ENCODE measurements at places on chromosomes 3 and 15.
A peak's percentile ranks its signal among the peaks of the same experiment; 100 is the strongest.

DNA sequence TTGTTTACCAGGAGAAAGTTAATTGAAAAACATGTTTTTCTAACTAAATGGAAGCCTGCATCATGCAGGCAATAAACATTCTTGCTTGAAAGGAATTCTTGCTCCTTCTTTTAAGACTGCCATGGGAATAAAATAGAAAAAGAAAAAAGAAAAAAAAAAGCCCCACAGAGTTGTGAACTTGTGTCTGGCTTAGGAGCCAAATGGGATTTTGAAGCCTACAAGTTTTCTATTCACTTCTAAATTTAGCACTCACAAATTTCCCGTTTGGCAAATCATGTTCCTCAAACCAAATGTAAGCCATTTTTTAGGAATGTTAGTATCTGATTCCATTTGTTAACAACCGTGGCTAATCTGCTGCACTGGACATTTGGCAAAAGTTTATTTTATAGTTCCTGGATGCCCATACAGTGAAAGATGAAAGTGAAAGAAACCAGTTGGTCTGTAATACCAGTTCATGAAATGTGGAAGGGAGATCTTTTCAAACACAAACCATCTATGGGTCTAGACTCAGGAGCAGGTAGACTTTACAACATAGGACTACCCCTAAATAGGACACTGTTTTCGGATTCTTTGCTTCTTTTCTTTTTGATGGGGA lies 133.8 kb upstream of the GMNC start:
- H3K4me3 ChIP-seq: no peak overlapping the region
- no peak overlapping the region for H3K27ac ChIP-seq
- H3K4me1 ChIP-seq: no peaks in the 10 kb centered on the region
- no peaks in the 10 kb centered on the region for H3K27me3 ChIP-seq

DNA sequence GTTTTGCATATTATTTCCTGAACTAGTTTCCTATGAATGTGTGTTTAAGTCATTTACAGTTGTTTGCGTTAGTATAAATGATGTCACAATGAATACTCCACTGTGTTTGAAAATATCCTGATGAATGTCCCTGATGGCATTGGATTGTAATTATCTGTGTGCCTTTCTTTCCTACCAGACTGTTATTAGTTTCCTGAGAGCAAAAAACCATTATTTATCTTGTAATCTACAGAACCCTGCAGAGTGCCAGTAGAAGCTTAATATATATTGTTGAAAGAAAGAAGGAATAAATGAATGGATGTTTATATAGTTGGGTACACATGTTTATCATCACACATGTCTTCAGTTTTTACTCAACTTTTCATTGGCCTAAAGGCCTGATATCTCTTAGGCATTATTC lies 312.6 kb downstream of the AGBL1 start:
- H3K4me1 ChIP-seq: no peaks in the 10 kb centered on the region
- no peak overlapping the region for H3K27ac ChIP-seq

GRCh38 chr3:184718431-184718830 lies 6.6 kb upstream of the MAGEF1 start:
- H3K4me3 ChIP-seq: no peak overlapping the region
- no peaks in the 10 kb centered on the region for H3K36me3 ChIP-seq
- H3K27ac ChIP-seq: no peak overlapping the region
- peaks cover 8% of the 10 kb centered on the region for H3K4me1 ChIP-seq

- no peak overlapping the region for H3K4me3 ChIP-seq
- H3K4me1 ChIP-seq: peaks cover 17% of the 10 kb centered on the region
- peak overlapping the region; percentile 16 for H3K27ac ChIP-seq
- no peak for DNase-seq
- H3K27me3 ChIP-seq: no peaks in the 10 kb centered on the region
These were observed 15.3 kb upstream of the PRKCD start for GRCh38 chr3:53145713-53146080.

DNA sequence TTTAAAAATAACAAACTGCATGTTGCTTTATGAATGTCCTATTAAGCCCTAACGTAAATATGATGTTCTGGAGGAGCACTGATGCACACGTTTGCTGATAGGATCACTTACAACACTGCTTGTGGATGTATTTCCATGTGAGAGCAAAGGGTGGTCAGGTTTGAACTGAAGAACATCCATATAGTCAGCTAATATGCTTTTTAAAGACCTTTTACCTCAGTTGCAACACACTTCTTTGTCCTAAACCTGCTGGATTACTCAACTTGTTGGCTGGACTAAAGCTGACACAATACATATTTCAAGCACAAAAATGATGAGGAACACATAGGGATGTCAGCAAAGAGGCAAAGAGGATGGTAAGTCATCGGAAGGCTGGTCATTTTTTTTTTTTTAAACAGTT lies 186.6 kb downstream of the TIGIT start:
- no peaks in the 10 kb centered on the region for H3K27me3 ChIP-seq
- no peak overlapping the region for H3K27ac ChIP-seq
- no peaks in the 10 kb centered on the region for H3K4me1 ChIP-seq
- peak; percentile 56 for DNase-seq
- no peak overlapping the region for H3K4me3 ChIP-seq

DNA sequence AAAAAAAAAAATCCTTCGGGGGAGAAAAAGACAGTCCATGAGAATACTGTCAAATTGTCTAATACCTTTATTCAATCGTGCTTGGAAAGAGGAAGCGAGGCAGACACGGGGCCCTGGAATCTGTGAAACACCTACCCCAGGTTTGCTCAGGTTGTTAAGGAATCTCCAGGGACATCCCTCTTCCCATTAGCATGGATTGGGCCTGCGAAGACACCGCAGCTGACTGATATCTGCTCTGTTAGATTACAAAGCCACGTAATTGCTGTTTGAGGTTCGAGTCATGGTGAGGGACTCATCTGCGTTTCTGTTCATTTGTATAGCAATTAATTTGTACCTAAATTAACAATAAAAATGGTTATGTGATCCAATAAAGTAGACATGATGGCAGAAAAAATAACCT lies 91.0 kb downstream of the BDH1 start:
- H3K27ac ChIP-seq: no peak overlapping the region
- no peaks in the 10 kb centered on the region for H3K36me3 ChIP-seq
- H3K4me3 ChIP-seq: no peak overlapping the region
- H3K4me1 ChIP-seq: peaks cover 7% of the 10 kb centered on the region
- DNase-seq: no peak

- no peak overlapping the region for H3K4me3 ChIP-seq
- H3K27ac ChIP-seq: no peak overlapping the region
- no peaks in the 10 kb centered on the region for H3K36me3 ChIP-seq
- peaks cover 12% of the 10 kb centered on the region for H3K4me1 ChIP-seq
- H3K27me3 ChIP-seq: no peaks in the 10 kb centered on the region
- DNase-seq: no peak
These were observed 16.3 kb downstream of the CSPG4 start for GRCh38 chr15:75696311-75696720.

All from large intestine (tissue), 12 donors.